ENCODE measurements at places on chromosomes 7 and 10.

GRCh38 chr7:41880107-41880506, 177.2 kb upstream of the INHBA start:
- no peak for DNase-seq

GRCh38 chr7:77791336-77791735, 6.9 kb downstream of the TMEM60 start:
- no peak for DNase-seq

- DNase-seq: no peak
These were observed 501.6 kb downstream of the TCERG1L start for GRCh38 chr10:130809761-130810515.

- DNase-seq: no peak
These were observed 229.5 kb downstream of the CNTNAP2 start for GRCh38 chr7:146346096-146346495.

DNA sequence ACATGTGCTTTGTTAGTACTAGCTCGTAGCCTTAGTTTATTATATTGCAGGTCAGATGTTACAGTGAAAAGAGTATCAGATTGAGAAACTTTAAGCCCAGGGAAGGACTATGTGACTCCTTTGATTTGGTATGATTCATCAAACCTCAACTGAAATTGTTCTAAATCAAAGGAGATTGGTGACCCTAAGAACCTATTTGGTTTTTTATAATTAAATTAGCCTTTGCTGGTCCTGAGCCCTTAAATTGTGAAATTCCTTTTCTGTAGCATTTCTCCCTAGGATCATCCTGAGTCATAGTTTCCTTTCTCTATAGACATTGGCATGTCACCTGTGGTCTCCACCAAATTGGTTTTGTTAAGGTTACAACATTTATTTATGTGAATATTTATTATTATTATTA, 89.7 kb downstream of the POLR1F start:
- no peak for DNase-seq

GRCh38 chr7:107538001-107538400, 25.7 kb downstream of the COG5 start:
- DNase-seq: no peak

GRCh38 chr10:96708456-96708855, 11.9 kb downstream of the PIK3AP1 start:
- no peak for DNase-seq

DNA sequence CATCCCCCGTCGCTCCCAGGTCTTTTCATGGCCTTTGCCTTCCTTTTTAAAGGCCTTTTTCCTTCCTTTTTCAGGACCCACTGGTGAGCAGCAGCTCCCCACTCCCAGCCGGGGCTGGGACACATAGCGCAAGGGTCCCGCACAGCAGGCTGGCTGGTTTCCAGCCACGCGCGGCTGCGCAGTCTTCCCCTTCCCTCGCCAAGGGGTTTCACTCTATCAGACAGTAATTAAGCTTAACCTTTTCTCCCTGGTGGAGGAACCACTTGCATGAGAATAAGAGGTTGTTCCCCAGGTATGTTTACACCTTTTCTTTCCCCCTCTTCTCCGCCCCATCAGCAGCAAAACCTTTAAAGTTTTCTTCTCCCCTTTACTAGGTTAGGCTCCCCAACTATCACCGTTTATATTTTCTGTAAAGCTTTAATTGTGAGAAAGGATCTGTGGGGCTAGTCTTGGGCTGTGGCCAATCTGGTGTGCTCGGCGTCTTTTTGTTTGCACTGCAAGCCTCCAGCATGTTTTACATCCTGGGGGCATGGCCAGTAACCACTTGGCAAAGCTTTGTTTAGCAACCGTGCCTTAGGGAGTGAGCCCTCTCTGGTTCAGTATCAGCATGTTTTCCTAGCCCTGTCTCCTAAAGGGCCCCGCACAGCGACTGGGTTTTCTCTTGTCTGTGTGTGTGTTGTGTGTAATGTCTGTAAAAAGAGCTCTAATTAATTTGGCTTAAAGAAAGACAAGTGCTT, 219.6 kb downstream of the PHF14 start:
- no peak for DNase-seq

GRCh38 chr10:51892965-51893658, 193.7 kb upstream of the CSTF2T start:
- no peak for DNase-seq

GRCh38 chr10:30047924-30048531, 11.4 kb downstream of the JCAD start:
- DNase-seq: no peak

DNA sequence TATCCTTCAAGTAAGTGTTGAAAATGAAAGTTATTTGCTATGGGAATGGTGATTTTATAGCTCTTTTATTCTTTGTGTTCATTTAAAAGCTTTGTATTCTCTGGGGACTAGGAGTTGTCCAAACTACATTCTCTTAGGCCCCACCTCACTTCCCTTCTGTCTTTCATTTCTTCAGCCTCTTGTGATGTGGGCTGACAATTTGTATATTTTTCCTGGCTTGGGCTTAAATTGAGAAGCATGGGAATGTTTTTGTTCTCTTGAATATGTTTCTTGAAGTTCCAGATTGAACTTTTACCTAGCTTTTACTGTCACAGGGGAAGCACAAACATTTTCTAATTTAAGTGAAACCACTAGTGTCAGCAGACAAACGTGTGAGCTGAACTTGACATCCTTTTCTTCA, 27.9 kb downstream of the BBS9 start:
- no peak for DNase-seq

DNA sequence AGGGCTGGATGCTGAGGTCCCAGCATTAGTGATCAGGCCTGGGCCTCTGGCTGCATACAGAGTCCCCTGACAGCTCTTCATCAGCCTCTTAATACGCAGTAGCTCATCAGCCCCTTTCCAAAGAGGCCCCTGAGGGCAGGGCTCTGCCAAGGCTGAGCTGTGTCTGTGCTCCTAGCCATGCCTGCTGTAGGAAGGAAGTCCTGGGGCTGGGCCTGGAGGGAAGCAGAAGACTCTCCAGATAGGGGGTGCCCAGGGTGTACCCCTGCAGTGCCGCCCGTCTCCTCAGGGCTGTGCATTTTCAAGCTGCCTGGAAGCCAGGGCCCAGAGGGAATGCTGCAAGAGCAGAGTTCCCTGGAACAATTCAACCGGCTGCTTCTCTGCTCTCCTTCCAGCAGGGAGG, 7.3 kb upstream of the RET start:
- DNase-seq: no peak

DNA sequence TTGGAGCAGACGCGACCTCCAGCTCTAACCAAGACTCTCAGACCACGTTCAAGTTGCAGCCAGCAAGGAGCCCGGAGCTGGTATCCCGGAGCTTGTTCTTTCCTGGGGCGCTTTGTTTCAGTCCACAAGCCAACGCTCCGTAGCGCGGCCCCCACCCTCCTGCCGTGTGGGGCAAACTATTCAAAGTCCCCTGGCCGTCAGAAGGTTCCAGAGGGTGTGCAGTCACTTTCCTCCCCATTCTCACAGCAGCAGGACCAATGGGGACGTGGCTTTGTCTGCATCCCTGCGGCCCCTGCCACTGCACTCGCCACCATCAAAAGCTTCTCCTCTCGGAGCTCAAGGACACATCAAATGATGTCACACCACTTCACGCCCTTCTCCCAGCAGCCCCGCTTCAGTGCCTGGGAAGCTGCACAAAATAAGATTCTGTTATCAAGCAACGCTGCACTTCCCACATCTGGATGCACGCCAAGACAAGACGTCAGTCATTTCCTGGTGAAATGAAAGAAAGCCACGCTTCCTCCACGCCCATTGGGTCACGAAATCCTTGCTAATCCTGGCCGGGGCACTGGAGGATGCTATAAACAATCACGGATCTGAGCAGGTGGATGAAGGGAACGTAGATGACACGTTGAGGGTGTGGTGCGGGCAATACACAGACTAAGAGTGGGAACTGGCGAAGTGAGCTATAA, 348.2 kb downstream of the PTPRN2 start:
- DNase-seq: no peak

- DNase-seq: no peak
These were observed 46.0 kb downstream of the ASB4 start for GRCh38 chr7:95531605-95532219.

GRCh38 chr10:75827587-75828021, 396.2 kb downstream of the LRMDA start:
- no peak for DNase-seq

- DNase-seq: no peak
These were observed 455.7 kb downstream of the DGKB start for GRCh38 chr7:14446829-14447228.

DNA sequence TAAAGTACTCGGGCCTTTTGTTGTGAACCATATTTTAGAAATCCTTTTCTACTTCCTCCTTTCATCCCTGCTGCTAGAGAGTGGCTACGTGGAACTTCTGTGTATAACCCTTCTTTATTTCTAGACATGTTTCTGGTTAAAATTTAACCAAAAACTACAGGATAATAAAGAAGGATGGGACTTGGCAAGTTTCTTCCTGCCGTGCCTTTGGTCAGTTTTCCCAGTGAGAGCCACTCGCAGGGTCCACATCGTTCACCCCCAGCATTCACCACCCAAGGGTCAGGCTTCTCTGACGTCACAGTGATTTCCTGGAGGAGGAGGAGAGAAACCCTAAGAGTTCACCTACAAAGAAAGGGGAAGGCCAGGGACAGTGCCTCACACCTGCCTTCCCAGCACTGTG, 45.4 kb downstream of the NKX6-2 start:
- no peak for DNase-seq

GRCh38 chr7:139619367-139619657, 95.8 kb downstream of the CLEC2L start:
- no peak for DNase-seq

- DNase-seq: no peak
These were observed 110.3 kb downstream of the ARHGAP22 start for GRCh38 chr10:48494611-48495010.

GRCh38 chr10:52191049-52191448, 123.0 kb upstream of the DKK1 start:
- no peak for DNase-seq

DNA sequence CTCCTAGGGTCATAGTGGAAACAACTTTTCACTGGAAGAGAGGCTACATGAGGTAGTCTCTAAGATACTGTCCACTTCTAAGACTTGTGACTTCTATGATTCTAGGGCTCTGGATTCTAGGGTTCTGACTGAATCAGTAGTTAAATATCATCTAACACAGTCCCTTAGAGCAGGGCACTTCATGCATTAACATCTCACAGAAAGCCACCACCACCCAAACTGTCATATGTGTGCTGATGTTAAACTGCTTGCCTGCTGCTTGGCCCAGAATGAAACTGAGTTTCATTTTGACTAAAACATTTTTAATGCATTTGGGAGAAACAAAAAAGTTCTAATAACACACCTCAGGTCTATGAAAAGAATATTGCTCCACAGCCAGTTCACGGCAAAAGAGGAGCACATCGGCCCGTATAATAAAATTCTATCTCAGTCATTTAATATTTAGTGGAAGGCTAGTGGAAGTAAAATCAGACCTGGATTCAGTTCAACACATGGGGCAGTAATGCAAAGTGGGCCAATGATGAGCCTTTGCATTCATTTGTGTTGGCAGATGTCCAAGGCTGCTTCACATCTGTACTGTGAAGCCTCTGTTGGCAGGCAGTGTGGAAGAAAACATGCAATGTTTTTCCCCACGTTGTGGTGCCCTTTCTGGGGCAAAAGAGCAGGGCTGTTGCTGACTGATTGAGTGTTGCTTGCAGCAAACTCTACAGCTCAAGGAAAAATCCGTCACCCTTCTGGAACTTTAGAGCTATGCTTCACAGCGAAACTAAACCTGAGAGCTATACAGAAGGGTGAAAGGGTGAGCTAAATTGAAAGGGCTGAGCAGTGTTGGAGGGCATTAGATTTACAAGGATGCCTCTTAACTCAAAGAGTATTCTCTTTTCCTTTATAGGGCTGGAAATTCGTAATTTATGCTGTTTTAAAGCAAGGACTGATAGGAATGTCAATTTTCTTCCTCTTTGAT, 33.5 kb upstream of the AUTS2 start:
- no peak for DNase-seq

- DNase-seq: no peak
These were observed 174.6 kb downstream of the CCDC71L start for GRCh38 chr7:106486331-106486730.

DNA sequence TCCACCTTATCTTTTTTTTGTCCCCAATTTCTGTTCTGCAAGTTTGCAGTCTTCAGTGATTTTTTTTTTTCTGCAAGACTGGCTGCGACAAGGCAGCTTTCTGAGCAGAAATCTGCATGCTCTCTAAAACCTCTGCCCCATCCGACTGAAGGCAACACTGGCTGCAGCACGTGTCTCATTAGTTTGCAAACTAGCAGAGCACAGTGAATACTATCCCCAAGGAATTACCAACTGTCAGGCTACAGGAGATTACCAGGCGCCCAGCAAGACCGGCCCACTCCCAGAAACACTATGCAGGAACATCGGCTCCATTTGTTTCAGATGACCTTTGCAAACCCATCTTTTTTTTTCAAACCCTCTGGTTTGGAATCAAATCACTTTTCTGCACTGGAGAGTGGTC, 538.8 kb downstream of the SORCS1 start:
- no peak for DNase-seq

DNA sequence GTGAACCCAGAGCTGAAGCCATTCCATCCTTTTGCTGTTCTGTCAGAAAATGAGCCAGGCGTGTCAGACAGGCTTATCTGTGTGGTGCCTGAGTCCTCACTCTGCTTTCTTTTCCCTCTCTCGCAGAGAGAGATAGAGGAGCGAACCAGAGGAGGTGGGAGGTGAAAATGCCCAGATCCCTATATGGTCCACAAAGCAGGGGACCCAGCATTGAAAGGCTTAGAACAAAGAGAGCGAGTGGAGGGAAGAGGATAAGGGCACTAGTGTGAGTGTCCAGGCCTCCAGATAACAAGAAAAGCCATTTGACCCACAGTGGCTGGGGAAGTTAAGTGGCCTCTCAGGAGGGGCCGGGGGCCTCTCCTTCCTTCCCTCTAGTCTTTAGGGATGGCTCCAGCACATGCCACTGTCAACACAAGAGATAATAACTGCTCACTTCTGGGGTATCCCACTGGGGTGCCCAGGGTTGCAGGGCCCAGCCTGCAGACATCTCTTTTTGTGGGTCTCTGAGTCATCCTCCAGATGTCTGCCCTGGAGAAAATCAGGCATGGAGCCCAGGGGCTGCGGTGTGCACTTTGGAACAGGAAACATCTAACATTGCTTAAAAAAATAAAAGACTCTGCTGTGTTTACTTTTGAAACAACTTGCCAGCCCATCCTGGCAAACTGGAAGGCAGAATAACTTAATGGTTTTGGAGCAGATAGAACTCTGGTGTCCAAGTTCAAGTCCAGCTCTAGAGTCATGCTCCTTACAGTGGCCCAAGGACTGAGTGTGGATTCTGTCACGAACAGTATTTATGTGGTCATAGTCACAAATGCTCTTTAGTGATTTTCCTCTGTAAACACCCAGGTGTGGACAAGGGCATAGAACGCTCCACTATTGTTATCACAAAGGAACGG, 189.5 kb downstream of the CXCL12 start:
- DNase-seq: no peak

GRCh38 chr10:88433565-88434186, 149.4 kb downstream of the RNLS start:
- DNase-seq: no peak

- DNase-seq: no peak
These were observed 1216.5 kb upstream of the AUTS2 start for GRCh38 chr7:68381731-68382130.

GRCh38 chr7:151206914-151207313, 3.4 kb downstream of the H2BK1 start:
- no peak for DNase-seq
